ENCODE measurements at places on chromosomes 12 and 14.
A peak's percentile ranks its signal among the peaks of the same experiment; 100 is the strongest.

GRCh38 chr12:54191550-54192022 is 2.8 kb upstream of the SMUG1 start:
- peak; percentile 66 for DNase-seq

- no peak for DNase-seq
These were observed 5.8 kb upstream of the HOXC12 start for GRCh38 chr12:53948650-53949593.

GRCh38 chr14:91008759-91009409 is 51.6 kb downstream of the RPS6KA5 start:
- DNase-seq, result no peak

- no peak for DNase-seq
These were observed 788 bp upstream of the NGDN start for GRCh38 chr14:23468704-23469126.

- DNase-seq, result peak; percentile 19
These were observed 4.6 kb upstream of the SEC23A start for GRCh38 chr14:39107591-39107996.

GRCh38 chr14:33381717-33382116 is 443.0 kb downstream of the NPAS3 start:
- DNase-seq, result no peak

DNA sequence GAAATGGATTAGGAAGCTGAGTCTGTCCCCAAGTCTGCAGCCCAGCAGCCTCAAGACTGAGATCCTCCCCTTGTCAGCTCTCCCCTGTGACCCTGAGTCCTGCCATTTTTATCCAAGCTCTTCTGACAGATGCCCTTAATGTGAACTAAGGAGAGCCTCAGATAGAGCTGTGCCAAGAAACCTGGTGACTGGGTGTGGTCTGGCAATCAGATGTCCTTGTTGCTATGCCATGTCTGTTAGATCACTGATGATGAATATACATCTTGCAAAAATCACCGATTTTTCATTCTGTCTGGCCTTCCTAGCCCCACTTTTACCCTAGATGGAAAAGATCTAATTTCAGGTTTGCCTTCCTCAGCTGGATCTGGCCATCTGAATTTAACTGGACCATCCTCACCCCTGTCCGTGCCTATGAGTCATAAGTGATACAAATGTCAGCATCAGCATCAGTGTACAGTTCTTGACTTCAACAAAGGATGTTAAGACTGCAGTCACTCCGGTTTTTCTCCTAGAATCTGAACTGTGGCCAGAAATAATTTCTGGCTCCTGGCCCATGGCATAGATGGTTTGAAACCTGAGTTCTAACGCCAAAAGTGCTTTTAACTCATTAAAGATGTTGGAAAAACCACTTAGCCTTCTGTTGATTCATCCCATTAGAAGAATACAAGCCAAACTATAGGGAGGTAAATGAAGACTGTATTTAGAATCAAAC is 61.2 kb upstream of the GRIP1 start:
- no peak for DNase-seq

DNA sequence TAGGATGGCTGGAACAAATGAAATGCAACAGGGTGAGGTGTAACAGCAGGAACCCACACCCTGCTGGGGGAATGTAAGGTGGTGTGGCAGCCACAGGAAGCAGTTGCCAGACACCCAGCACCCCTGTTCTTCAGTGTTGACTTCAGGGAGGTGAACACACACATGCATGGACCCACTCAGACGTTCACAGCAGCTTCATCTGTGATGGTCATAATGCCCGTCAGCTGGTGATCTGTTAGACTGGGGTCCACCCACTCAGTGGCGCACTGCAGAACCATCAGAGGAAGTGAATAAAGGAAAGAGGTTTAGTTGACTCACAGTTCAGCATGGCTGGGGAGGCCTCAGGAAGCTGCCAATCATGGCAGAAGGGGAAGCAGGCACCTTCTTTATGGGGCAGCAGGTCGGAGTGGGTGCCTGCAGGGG is 22.7 kb upstream of the TEX22 start:
- no peak for DNase-seq

DNA sequence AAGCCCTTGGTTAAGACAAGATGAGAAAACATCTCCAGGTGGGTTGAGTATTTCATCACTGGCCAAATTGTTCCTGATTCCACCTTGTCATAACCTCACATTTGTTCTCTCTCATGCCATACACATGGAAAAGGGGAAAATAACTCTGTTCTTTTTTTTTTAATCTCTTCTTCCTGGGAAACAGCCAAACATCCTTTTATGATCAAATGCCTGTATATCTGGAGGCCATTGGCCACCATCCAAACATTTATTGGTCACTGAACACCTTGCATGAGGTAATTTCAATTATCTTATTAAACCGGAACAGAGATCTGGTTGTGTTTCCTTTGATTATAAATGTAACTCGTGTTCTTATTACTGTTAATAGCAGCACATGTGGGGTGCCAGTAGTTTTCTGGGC is 469.6 kb downstream of the NPAS3 start:
- no peak for DNase-seq

GRCh38 chr14:100323121-100323941 is at the start of gene SLC25A47:
TSS of gene SLC25A47 (plus strand) at chr14:100323339. CDS start at chr14:100323415, 76 bp downstream.
- no peak for DNase-seq

DNA sequence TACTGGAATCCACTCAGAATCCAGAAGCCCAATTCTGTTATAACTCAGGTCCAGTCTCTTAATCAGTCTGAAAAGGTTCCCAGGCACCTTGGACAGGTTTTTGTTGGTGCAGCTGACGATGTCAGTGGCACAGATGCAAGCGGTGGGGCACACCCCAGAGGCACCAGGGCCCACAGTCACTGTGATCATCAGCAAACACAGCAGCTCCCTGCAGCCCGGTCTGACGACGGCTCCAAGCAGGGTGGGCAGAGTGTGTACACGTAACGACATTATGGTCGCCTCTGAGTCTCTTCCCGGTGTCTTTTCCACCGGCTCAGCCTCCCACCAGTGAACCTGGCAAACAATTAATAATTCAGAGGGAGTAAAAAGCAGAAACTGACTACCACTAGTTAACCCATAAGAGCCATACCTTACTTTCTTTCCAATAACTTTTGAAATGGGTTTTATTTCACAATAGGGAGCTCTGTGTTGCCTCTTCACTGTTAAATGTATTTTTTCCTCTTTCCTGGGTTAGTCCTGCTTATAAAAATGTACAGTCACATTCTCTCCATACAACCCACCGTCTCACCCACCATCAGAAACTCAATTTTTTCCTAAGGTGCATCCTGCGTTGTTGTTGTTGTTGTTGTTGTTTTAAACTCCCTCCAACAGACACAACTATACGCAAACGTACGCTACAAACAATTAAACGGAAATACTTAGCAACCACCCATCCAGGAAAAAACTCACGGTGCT is 521 bp upstream of the PCED1B start:
- DNase-seq, result peak; percentile 24

- DNase-seq, result no peak
These were observed 2.3 kb upstream of the HSPB8 start for GRCh38 chr12:119176267-119177055.

GRCh38 chr14:20682127-20682434 is 2.3 kb upstream of the RNASE4 start:
- no peak for DNase-seq

DNA sequence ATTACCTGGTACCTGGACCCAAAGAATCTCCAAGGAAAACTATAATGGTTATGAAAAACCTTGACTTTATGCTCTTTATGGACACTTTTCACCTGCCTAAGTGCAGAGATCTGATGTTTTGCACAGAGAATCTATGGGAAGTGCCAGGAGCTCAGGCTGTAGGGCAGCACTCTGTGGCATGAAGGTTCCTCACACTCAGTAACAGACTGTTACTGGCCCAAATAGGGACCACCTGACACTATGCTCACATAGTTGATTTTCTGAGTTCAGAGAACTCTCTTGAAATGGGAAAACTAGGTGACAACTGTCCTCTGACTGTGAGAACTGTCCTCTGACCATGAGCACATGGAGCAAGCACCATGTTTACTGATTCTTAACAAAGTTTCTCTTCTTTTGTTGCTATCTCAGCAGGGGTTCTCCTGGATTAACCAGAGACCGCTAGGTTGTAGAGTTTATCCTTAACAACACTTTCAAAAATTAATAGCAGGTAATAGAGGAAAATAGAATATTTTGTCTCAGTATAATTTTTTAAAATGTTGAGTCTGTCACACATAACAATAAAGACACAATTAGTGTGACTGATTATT is 101.6 kb downstream of the STXBP6 start:
- no peak for DNase-seq

GRCh38 chr12:103834942-103835341 is 6.1 kb downstream of the NT5DC3 start:
- no peak for DNase-seq

DNA sequence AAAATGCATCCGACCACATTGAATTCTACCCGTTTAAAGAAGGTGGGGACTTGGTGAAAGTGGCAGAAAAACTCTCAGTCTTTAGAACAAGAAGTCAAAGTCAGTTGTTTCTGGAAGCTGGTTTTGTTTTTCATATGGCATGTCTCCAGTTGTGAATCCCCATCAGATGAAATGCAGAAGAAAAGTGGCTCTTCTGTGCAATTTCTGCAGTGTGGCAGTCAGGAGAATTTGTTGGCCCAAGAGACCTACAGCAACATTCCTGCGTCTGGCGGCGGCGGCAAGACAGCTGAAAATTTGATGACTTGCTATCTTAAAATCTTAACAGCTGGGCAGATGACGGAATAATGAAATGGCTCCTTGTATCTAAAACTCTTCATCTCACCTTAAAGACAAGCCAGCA is 201.5 kb downstream of the FOXN3 start:
- DNase-seq, result no peak

GRCh38 chr14:73452341-73453186 is 5.8 kb downstream of the NUMB start:
- DNase-seq, result no peak

DNA sequence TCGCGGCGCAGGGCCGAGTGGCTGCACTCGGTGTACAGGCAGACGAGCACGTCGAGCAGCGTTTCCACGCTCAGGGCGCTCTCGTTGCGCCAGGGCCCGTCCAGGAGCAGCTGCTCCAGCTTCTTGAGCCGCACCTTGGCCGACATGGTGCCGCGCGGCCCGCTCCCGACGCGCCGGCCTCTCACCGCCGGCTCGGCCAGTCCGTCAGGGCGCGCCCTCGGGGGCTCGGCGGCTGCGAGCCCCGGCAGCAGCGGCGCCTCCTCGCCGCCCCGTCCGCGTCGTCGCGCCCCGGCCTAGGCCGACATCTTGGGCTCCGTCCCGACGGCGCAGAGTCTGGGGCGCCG is 349 bp downstream of the CDC42BPB start:
- no peak for DNase-seq

DNA sequence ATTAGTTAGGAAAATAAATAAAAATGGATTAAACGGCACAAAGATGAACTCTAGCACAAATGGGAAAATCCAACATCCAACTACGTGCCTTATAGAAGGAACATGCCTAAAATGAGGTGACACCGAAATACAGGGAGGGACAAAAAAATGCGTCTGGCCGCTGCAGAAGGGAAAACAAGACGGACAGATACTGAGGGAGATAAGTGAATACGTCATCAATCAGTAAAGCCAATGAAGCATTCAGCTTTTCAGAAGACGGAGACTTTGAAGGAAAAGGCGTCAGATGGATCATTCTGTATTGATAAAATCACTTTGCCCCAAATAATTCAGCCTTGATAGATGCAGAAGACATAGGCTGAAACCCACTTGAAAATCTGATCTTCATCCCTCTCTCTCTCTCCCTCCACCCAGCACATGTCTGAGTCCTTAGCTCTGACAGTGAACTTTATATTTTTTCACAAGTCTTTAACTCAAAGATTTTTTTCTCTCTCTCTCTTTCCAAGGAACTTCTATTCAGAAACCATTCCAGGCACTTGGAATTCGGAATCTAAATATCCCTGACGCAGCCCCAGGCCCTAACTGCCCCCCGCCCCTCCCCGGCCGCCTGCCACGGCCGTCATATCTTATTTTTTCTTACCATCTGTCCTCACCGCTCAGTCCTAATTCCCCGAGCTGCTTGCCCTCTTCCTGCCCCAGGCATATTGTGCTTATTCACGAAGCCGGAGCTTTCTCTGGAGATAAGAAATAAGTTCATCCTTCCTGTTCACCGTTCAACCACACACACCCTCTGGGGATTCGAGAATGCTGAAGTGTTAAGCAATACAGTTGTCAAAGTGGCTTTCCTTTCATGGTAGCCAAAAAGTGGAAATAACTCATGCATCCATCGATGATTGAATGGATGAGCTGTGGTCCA is 35.5 kb upstream of the RFLNA start:
- DNase-seq, result no peak

- no peak for DNase-seq
These were observed 11.6 kb upstream of the PTPRB start for GRCh38 chr12:70648831-70649230.

DNA sequence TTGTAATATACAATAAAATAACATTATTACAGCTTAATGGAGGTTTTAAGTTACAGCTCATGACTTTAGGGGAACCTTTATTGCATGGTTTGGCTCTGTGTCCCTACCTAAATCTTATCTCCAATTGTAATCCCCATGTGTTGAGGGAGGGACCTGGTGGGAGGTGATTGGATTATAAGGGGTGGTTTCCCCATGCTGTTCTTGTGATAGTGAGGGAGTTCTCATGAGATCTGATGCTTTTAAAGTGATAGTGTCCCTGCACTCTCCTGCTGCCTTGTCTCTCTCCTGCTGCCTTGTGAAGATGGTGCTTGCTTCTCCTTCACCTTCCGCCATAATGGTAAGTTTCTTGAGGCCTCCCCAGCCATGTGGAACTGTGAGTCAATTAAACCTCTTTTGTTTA is 132.1 kb upstream of the SYT1 start:
- no peak for DNase-seq

GRCh38 chr12:42853370-42854140 is 264.0 kb upstream of the PRICKLE1 start:
- no peak for DNase-seq

DNA sequence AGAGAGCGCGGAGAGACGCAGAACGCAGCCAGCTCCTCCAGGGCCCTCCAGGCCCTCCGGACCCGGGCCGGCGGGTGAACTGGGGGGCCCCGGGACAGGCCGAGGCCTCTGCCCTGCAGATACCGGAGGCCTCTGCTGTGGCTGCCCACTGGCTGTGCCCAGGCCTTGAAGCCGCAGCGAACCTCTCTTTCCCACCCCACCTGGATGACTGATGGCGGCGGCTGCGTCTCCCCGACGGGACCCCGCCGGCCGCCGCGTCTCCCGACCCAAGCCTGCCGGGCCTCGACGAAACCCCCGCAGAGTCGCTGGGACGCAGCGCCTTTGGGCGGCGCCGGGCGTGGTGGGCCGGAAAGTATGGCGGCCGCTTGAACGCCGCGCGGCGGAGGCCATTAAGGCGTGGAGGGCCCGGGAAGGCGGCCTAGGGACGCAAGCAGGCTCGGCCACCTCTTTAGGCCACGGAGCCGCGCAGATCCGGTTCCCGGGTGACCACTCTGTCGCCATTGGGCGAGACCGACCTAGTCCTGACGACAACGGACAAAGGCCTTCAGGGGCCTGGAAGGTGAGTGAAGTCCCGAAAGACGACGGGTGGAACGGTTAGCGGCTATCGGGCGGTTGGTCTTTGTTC is 8.4 kb upstream of the ERGIC2 start:
- DNase-seq, result no peak

DNA sequence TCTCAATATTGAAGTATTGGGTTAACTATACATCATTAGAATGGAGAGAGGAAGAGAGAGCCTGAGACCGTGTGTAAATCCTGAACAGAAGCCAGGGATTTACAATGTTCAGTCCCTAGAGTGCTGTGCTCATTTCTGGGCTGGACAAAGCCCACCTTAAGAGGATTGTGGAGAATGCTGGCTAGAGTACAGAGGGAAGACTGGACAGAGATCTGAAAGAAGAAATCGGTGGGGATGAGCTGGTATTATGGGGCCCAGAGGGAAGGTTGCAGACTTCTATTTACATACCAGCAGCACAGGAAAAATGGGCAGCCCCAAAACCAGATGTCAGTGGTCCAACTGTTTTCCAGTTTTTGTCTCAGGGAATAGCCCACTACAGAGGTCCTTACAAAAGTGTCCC is 42.3 kb downstream of the RTN1 start:
- no peak for DNase-seq
